ENCODE measurements at places on chromosomes 13 and 19. TPM values are rescaled to one million over a fixed set of nuclear protein-coding genes. Genes with fewer than 3 reads are reported as not detected.
A peak's percentile ranks its signal among the peaks of the same experiment; 100 is the strongest.

- H3K27me3 ChIP-seq = no peaks in the 10 kb centered on the region
- no peak overlapping the region for H3K27ac ChIP-seq
- no peaks in the 10 kb centered on the region for H3K4me1 ChIP-seq
- DNase-seq = no peak
- no peaks in the 10 kb centered on the region for H3K36me3 ChIP-seq
Observed at GRCh38 chr13:48770372-48770771, 116.6 kb downstream of the CYSLTR2 start.

DNA sequence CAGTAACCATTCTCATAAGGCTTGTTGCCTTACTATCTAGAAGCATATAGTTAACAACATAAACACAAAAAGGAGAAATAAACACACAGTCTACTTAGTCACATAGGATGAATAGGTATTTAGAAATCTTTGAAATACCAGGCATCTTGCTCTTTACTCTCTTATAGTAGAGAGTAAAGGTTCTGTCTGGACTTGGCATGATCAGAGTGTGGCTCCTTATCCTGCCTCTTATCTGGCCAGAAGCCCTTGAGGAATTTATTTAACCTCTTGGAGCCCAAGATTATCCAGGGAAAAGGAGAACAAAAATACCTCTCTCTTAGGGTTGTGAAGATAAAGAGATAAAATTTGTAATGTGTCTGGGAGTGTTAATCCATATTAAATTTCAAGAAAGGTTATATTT, 100.2 kb upstream of the MBNL2 start:
- H3K4me3 ChIP-seq = no peak overlapping the region
- H3K36me3 ChIP-seq = no peaks in the 10 kb centered on the region
- DNase-seq = no peak
- H3K27ac ChIP-seq = no peak overlapping the region
- no peaks in the 10 kb centered on the region for H3K27me3 ChIP-seq

DNA sequence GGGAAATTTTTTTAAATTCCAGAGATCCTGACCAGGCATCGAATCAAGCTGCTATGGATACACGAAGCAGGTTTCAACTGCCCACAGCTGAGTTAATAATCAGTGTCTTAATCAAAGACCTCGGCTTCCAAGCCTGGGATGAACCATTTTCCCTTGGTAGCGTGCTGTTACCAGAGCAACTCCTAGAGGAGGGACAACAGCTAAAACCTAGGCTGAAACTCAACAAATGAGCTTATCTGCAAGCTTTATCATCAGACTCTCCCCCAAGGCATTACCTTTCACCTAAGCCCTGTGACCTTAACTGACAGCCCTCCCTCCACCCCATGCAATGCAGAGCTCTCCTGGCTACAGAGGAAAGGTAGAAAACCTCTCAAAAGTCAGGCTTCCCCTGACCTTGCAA, 39.7 kb downstream of the RCBTB1 start:
- H3K4me1 ChIP-seq = no peaks in the 10 kb centered on the region
- H3K27me3 ChIP-seq = no peaks in the 10 kb centered on the region
- no peak overlapping the region for H3K4me3 ChIP-seq
- H3K36me3 ChIP-seq = no peaks in the 10 kb centered on the region
- no peak for DNase-seq

The HCST gene
- 3.8 TPM for total RNA-seq

DNA sequence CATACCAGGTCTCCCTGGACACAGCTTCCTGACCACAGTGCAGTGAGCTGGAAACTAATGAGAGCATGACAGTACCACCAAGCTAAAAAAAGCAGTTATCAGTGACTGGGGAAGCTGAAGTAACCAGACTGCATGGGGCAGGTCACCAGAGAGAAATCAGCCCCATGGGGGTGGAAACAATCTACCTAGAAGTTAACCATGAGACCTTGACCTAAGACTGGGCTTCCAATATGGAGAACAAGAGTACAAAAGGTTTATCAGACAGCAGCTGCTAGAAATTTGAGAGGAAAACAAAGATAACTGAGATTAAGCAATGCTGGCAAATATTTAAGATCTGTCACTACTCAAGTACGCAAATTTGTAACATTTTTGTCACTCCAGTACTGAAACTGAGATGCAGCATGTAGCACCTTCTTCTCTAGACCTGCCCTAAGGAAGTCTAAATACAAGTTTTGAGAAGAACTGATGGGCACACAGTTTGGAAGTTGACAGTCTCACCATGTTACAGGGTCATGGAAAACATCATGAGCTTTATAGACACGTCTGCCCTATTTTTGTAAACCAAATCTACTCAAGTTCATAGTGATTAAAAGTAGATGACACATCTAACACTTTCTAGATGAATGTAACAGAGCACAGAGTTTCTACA, 2641.8 kb upstream of the PCDH20 start:
- H3K27ac ChIP-seq = no peak overlapping the region

DNA sequence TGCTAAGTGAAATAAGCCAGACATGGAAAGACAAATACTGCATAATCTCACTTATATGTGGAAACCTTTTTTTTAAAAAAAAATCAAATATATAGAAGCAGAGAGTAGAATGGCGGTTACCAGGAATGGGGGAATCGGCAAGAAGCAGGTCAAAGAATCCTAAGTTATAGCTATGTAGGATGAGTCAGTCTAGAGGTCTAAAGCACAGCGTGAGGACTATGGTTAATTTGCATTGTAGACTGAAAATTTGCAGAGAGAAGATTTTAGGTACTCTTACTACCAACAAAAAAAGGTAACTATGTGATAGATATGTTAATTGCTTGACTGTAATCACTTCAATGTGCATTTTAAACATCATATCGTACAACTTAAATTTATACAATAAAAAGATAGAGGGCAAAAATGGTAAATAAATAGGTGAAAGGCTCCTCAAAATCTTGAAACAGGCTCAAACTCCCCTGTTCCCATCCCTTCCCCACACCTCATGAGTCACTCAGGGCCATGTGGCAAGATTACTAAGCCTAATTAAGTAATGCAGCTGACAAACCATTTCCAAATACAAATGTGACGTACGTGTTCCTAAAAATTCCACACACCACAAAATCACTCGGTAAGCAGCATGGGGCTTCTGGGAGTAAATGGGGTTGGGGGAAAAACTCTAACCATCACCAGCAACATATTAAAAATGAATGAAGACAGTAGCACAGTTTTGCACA, 159.0 kb downstream of the USP12 start:
- H3K27me3 ChIP-seq = no peaks in the 10 kb centered on the region
- no peak overlapping the region for H3K4me3 ChIP-seq
- H3K4me1 ChIP-seq = no peaks in the 10 kb centered on the region
- no peak overlapping the region for H3K27ac ChIP-seq
- DNase-seq = no peak

- no peak overlapping the region for H3K4me3 ChIP-seq
- no peaks in the 10 kb centered on the region for H3K27me3 ChIP-seq
- DNase-seq = no peak
Observed at GRCh38 chr13:32707471-32707870, 121.2 kb downstream of the PDS5B start.

The CCL25 gene
- not detected for total RNA-seq

The REEP6 gene
- 2.9 TPM for total RNA-seq

- H3K36me3 ChIP-seq = no peaks in the 10 kb centered on the region
- no peak overlapping the region for H3K4me3 ChIP-seq
- no peak overlapping the region for H3K27ac ChIP-seq
Observed at GRCh38 chr13:101930331-101930730, 471.5 kb downstream of the FGF14 start.

DNA sequence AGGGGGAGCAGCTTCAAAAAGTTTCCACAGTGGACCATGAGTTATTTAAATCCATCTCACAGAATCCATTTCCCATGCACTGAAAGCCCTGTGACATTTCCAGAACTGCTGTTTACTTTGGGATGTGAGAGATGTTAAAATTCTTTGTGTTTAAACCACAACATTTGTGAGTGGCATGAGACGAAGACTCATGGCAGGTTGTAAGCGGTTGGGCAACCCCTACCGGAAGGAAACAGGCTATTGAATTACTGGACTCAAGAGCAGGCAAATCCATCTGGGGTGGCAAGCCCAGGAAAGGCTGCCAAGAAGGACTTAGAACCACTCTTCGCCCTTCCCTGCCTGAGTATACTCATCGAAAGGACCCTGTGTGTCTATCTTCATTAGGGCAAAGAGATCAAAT, 22.3 kb upstream of the CLDN10 start:
- no peaks in the 10 kb centered on the region for H3K4me1 ChIP-seq
- no peak for DNase-seq
- no peak overlapping the region for H3K27ac ChIP-seq

- no peaks in the 10 kb centered on the region for H3K4me1 ChIP-seq
- H3K4me3 ChIP-seq = no peak overlapping the region
- H3K27me3 ChIP-seq = no peaks in the 10 kb centered on the region
- no peak for DNase-seq
- no peaks in the 10 kb centered on the region for H3K36me3 ChIP-seq
Observed at GRCh38 chr19:35727956-35728706, 10.3 kb downstream of the KMT2B start.

- H3K27ac ChIP-seq = peak overlapping the region; percentile 92
- peaks cover 17% of the 10 kb centered on the region for H3K4me1 ChIP-seq
- H3K4me3 ChIP-seq = peak overlapping the region; percentile 60
- H3K27me3 ChIP-seq = no peaks in the 10 kb centered on the region
- peak; percentile 80 for DNase-seq
- no peaks in the 10 kb centered on the region for H3K36me3 ChIP-seq
Observed at GRCh38 chr19:45769821-45770191, 754 bp upstream of the SIX5 start.

Data from ovary (tissue), 10 donors.